ENCODE measurements at places on chromosomes 3 and 15.

DNA sequence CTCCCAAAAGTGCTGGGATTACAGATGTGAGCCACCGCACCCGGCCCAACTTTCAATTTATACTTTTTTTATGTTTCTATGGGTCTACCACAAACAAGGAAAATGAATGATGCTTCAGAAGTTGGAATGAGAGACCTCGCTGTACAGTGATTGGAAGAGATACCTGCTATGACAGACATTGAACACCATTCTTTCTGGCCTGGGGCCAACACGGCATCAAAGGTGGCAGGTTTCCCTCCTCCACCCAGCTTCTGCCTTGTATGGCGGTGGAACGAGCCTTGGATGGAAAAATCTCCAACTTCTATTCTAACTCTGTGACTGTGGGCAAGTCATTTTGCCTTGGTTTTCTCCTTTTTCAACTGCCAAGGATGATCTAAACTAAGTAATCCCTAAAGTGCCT, 117.8 kb upstream of the FAM174B start:
- no peak for DNase-seq

GRCh38 chr3:193780810-193781478, 187.9 kb downstream of the OPA1 start:
- DNase-seq, result peak; percentile 94

- DNase-seq, result no peak
Observed at GRCh38 chr3:46900007-46900292, 22.4 kb downstream of the PTH1R start.

- no peak for DNase-seq
Observed at GRCh38 chr15:70632491-70633102, 130.8 kb downstream of the UACA start.

- DNase-seq, result no peak
Observed at GRCh38 chr15:92120094-92120795, 266.7 kb downstream of the SLCO3A1 start.

DNA sequence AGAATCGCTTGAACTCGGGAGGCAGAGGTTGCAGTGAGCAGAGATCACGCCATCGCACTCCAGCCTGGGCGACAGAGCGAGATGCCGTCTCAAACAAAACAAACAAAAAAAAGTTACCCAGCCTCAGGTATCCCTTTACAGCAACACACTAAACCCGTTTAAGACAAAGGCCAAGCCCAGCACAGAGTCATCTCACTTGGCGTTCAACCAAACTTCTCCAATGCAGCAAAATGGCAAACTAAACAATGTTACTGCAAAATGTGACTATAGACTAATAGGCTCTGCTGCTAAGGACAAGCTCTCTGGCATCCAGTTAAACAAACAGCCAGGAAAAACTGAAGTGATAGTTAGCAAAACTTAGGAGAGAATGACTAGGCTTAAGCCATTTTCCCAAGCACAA, 6.4 kb upstream of the FAM219B start:
- no peak for DNase-seq

DNA sequence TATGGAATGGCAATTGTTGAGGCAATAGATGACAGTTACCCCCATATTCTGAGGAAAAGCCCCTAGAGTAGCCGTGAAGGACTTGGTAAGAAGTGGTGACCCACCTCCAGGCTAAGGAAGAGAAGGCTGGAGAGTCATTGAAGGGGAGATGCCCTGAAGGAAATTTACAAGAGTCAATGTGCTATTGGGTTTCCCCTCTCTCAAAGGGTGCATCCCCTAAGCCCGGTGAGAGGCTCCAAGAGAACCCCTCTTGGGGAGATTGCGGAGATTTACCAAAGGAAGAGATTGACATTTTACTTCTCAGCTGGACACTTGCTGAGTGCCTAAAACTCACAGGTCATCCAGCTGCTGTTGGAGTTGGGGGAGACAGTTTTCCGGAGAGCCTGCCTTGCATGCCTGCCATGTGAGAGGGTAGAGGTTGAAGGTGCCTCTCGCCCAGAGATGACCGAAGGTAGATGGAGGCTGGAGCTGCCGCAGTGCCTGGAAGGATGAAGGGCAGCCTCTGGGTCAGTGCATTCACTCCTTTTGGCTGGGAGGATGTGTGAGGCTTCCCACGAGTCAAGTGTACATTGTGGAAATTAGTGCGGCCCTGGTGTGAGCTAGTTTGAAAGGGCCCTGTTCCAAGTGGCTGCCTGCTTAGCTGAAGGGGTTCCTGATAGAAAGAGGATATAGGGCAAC, 30.7 kb downstream of the MESD start:
- no peak for DNase-seq

GRCh38 chr3:130759692-130760338, 13.2 kb upstream of the PIK3R4 start:
- peak; percentile 70 for DNase-seq

DNA sequence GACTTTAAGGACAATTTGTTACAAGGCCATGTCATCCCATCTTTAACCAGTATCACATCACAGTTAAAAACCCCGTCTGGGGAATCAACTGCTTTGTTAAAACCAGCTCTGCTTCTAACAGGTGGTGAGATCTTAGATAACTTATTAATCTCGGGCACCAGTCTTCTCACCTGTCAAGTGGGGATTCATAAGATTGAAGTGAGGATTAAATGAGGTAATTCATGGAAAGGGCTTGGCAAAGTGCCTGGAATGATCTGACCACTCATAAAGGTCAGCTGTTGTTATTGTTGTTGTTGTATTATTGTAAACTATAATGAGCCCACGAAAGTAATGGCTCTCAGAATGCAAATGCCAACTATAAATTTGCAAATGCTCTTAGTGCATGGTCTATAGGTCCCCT, 30.1 kb upstream of the SLC24A5 start:
- DNase-seq, result no peak

DNA sequence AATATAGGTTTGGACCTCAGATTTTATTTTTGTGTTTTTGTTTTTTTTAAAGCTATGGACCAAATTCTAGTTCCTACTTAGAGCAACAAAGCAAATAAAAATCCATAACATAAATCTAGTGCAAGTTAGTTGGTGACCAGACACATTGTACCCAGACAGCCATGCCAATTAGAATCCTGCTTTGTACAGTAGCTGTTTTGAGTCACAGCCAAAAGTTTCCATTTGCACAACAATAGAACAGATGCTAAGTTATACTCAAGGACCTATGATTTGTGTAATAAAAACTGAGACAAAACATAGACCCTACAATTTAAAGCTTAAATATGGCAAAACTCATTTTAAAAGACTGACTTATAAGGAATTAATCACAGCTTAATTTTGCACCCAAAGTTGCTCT, 513.1 kb upstream of the CBLB start:
- DNase-seq, result no peak

- no peak for DNase-seq
Observed at GRCh38 chr3:46052531-46052930, 25.2 kb upstream of the XCR1 start.

DNA sequence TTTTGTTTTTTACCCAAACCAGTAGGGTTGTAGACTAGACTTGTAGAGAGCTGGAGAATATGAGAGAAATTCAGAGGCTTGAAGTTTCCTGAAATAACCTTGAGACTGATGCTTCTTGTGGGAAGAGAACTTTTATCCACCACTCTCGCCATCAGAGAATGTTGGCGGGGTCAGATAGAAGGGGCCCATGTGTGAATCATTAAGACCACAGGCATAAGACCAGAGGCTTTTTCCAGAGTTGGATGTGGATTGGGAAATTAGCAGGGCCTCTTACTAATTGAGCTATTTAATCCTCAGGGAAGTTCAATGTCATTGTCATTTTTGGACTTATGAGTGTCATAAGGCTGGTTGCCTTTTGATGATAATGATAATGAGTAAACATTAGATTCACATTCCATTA, 246.9 kb upstream of the THRB start:
- DNase-seq, result no peak

DNA sequence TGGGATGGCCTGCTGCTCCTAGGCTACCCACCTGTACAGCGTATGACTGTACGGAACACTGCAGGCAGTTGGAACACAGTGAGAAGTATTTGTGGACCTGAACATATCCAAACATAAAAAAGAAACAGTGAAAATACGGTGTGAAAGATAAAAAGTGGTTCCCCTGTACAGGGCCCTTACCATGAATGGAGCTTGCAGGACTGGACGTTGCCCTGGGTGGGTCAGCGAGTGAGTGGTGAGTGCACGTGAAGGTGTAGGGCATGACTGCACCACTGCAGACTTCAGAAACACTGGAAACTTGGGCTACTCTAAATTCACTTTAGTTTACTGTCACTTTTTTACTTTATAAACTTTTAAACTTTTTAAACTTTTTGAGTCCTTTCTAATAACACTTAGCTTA, 71.2 kb upstream of the SLC6A6 start:
- no peak for DNase-seq

- DNase-seq, result peak; percentile 66
Observed at GRCh38 chr3:42256135-42256819, 9.7 kb downstream of the CCK start.

GRCh38 chr3:126267169-126267975, 87.0 kb upstream of the ALDH1L1 start:
- DNase-seq, result peak; percentile 93

DNA sequence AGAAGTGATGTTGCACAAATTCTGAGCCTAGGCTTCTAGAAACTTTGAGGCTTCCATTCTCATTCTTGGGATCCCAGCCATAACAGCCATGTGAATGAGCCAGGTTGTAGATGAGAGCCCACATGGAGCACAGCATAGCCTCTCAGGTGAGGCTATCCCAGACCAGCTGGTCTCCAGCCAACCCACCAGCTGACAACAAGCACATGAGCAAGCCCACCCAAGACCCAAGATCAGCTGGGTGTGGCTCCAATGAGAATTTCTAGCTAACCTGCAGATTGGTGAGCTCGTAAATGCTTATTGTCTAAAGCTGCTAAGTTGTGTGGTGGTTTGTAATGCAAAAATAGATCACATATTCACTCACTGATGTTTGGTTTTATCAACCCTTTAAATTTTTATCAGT, 14.4 kb downstream of the KY start:
- DNase-seq, result no peak

GRCh38 chr3:34929036-34929435, 710.3 kb upstream of the ARPP21 start:
- DNase-seq, result no peak

GRCh38 chr15:80588801-80589200, 106.3 kb upstream of the ABHD17C start:
- DNase-seq, result peak; percentile 69

GRCh38 chr3:105364128-105364527, 2.6 kb upstream of the ALCAM start:
- no peak for DNase-seq

DNA sequence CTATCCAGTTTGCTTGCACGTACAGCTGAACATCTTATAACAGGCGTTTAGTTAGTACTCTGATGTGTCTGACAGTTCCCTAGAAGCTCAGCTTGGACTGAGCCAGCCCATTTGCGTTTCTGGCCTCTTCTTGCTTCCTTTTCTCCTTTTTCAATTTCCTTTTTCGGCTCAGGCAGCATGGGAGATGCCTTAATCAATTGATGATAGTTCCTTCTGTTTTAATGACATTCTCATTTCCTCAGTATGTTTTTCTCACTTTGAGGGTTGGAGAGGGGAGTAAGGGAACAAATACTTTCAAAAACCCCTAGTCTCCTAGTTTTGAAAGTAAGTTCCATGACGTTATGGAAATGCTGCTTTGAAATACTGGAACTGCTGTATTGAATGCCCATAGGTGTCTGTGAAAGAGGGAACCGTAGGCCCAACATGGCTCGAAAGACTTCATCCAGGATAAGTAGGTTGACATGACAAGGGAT, 18.9 kb downstream of the IL1RAP start:
- no peak for DNase-seq

DNA sequence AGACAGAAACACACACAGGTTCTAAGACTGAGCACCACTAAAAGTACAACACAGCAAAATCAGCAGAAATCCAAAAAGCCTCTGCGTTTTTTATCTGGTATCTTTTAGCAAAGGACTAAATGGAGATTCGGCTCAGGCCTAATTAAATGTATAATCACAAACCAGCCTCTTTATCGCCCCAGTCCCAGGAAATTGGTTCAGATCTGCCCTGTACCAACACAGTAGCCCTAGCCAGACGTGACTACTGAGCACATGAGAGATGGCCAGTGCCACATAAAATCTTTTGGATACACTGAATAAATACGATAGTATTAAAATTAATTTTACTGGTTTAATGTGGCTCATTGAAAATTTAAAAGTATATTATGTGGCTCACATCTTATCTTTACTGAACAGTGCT, 19.7 kb downstream of the TBC1D2B start:
- no peak for DNase-seq

- DNase-seq, result no peak
Observed at GRCh38 chr3:152160350-152161011, 108.2 kb upstream of the MBNL1 start.

DNA sequence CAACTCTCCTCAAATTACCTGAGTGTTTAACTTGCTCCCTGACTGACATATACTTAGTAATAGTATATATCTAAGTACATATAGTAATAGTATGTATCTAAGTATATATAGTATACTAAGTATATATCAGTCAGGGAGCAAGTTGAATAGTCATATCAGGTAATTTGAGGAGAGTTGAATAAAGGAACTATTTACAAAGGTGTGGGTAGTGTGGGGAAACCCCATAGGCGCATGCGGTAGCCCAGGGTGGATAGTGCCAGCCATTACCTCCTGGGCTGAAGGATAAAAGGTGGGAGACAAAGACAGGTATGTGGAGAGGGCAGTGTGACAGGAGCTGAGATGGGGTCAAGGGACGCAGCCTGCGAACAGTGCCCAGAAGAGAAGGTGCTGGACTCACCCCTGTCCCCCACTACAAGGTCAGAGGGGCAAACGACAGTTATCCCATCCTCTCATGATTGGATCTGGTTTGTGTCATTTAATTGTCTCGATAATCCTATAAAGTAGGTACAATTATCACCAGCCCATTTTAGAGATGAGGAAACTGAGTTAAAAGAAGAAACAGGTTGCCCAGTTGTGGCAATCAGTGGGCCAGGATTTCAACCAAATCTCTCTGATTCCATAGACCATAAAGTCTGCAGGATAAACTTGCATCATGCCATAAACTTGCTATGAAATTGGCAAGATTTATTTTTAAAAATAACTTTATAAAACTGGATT, 34.1 kb upstream of the TPM1 start:
- no peak for DNase-seq

- no peak for DNase-seq
Observed at GRCh38 chr15:76204109-76204845, 107.0 kb downstream of the ETFA start.

GRCh38 chr15:40081691-40082194, 26.9 kb downstream of the BMF start:
- DNase-seq, result peak; percentile 70

DNA sequence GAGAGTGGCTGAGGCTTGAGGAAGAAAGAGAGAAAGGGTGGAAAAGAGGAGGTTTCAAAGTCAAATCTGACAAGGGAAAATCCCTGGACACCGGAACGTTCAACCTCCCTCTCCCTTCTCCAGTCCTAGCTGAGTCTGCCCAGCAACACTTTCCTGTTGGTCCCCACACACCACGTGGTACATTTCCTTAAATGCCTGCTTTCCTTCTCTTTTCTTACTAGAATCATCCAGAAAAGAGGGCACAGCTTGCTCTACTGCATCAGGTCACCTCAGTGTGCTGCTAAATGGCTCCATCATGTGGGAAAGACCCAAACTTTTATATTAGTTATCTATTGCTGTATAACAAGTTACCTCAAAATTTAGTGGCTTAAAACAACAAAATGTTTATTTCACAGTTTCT, 181.2 kb downstream of the NECTIN3 start:
- DNase-seq, result peak; percentile 62
